Lung (tissue), 17 donors: ENCODE measurements at places on chromosomes 2 and 18.

DNA sequence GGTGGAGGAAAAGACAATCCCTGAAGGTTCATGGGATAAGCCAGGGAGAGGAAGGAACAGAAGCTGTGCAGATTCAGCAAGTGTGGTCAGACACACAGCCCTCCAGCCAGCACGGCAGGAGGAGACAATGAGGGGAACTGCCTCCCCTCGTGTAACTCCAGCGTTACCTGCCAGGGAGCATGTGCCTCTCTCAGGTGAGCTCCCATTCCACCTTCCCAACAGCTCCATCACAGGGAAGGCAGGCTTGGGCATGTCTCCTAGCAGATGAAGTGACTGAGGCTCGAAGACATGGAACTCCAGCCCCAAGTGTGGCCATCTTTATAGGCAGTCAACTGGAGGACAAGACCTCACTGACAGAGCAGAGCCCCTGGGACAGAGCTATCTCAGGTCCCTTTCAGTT lies 47.4 kb downstream of the ZBTB7C start:
- H3K4me1 ChIP-seq: no peaks in the 10 kb centered on the region
- H3K27ac ChIP-seq: no peak overlapping the region
- no peak for DNase-seq
- H3K27me3 ChIP-seq: no peaks in the 10 kb centered on the region
- no peak overlapping the region for H3K4me3 ChIP-seq

DNA sequence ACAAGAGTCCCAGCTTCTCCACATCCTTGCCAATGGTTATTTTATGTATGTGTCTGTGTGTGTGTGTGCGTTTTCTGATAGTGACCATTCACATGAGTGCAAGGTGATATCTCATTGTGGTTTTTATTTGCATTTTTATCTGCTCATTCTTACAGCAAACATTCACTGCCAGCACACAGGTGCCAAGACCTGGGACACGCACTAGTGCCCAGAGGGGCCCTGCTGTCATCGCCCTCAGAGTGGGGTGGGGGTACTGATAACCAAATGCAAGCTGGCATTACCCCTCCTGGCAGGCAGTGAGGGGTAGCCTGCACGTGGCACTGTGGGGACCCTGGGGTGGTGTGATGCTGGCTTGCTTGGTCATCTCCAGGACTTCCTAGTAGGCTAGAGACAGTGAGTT lies 285.4 kb downstream of the LPIN1 start:
- no peak overlapping the region for H3K27ac ChIP-seq
- H3K4me1 ChIP-seq: no peaks in the 10 kb centered on the region
- H3K36me3 ChIP-seq: no peaks in the 10 kb centered on the region
- H3K27me3 ChIP-seq: peaks cover 2% of the 10 kb centered on the region
- H3K4me3 ChIP-seq: no peak overlapping the region
- no peak for DNase-seq

- no peak overlapping the region for H3K4me3 ChIP-seq
Observed at GRCh38 chr2:85390941-85391669, 19.1 kb downstream of the CAPG start.

- H3K27me3 ChIP-seq: no peaks in the 10 kb centered on the region
- H3K27ac ChIP-seq: no peak overlapping the region
- no peak for DNase-seq
- no peak overlapping the region for H3K4me3 ChIP-seq
- no peaks in the 10 kb centered on the region for H3K36me3 ChIP-seq
- H3K4me1 ChIP-seq: no peaks in the 10 kb centered on the region
Observed at GRCh38 chr2:192042126-192042525, 152.6 kb downstream of the TMEFF2 start.
